ENCODE measurements at places on chromosomes 3 and 15.
A peak's percentile ranks its signal among the peaks of the same experiment; 100 is the strongest.

- no peak for DNase-seq
Observed at GRCh38 chr3:2023959-2024358, 74.7 kb upstream of the CNTN4 start.

GRCh38 chr3:72152551-72153476 is 367.9 kb upstream of the PROK2 start:
- no peak for DNase-seq

- no peak for DNase-seq
Observed at GRCh38 chr3:22542311-22542710, 660.8 kb upstream of the UBE2E2 start.

GRCh38 chr15:36831904-36832287 is 252.5 kb downstream of the CDIN1 start:
- DNase-seq = no peak

DNA sequence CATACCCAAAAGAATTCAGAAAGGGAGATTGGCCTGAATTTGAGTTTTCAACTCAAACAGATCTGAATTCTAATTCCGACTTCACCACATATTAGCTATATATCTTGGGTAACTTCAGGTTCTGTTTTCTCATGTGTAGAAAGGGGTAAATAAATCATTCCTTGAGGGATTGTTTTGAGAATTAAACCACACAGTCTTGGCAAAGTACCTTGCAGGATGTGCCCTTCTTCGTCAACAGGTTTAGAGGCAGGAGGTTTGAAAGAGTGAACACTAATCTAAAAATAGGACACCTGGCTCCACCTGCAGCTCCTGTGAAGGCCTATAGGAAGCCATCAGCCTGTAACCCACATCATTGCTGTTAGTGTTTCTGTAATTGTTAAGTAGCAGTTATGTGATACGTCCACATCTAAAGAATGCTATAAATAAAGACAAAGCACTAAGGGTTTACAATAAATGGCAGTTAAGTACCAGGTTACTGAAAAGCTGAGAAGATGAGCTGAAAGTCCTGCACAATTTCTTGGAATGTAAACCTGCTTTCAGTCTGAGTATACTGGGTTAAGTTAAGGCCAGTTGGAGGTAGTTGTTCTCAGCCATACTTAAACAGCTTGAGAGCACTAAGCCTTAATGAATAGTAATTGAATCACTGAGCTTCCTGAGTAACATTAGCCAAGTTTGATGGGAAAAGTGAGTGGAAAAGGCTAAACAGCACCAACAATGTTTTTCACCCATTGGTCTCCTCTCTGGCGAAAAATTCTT is 6.0 kb downstream of the CCDC80 start:
- DNase-seq = no peak

DNA sequence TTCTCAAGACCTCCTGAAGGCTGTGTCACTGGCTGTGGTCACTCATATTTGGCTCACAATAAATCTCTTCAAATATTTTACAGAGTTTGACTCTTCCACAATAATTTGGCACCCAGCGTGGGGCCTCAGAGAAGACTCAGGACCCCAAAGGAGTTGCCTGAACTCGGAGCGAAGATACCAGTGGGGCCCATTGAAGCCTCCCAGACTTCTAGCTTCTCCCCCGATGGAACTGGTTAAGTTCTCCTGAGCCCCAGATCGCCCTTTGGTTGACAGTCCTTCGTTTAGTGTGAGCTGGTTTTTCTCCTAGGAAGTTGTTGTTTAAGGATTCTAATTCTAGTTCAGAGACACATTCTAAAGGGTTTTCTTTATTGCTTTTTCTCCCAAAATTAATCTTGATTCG is 1.4 kb upstream of the SLC41A3 start:
- no peak for DNase-seq

- peak; percentile 58 for DNase-seq
Observed at GRCh38 chr15:84079885-84080777, 155.4 kb upstream of the GOLGA6L4 start.

- no peak for DNase-seq
Observed at GRCh38 chr3:73484656-73485248, 140.0 kb downstream of the PDZRN3 start.

DNA sequence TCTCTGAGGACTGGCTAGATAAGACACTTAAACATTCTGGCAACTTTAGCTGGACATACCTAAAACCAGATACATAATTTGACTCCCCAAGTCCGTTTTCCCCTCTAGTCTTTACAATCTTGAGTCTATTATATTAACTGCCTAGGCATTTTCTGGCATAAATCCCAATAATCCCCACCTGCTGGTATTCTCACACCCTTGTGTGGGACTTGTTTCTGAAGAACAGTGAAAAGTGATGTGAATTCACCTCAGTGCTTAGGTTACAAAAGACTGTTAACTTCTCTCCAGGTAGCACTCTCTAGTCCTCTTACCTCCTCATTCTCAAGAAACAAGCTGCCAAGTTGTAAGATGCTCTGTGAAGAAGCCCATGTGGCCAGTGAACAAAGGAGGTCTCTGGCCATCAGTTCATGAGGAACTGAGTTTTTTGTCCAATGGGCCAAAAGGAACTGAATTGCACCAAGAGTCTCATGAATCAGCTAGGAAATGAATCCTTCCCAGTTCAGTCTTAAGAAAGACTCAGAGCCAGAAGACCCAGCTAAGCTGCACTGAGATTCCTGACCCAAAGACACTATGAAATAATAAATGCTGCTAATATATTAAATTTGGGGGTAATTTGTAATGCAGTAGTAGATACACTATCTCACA is 4.1 kb downstream of the OSBPL11 start:
- DNase-seq = no peak
